Fibroblast of the conjunctiva (primary cell): ENCODE measurements at places on chromosomes 12 and 14.

GRCh38 chr12:29882846-29883245 is 99.1 kb upstream of the TMTC1 start:
- DNase-seq = no peak

GRCh38 chr12:116370886-116371580 is 93.5 kb upstream of the MED13L start:
- DNase-seq = no peak

DNA sequence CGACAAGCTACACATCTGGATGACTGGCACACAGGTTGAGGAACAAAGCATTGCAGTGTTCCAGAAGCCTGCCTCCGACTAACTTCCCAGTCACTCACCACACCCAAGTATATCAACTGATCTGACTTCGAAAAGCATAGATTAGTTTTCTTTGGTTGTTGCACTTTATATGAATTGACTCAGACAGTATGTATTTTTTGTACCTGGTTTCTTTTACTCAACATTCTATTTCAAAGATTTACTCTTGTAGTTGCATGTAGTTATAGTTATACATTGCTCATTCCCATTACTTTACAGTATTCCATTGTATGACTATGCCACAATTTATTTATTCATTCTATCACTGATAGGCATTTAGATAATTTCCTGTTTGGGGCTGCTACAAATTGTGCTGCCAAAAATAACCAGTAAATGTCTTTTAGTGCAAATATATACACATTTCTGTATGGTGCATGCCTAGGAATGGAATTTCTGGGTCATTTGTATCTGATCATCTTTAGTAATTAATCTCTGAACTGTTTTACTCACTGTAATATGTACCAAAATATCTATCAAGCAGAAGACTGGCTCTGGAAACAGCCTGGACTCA is 17.8 kb downstream of the PLCZ1 start:
- no peak for DNase-seq

DNA sequence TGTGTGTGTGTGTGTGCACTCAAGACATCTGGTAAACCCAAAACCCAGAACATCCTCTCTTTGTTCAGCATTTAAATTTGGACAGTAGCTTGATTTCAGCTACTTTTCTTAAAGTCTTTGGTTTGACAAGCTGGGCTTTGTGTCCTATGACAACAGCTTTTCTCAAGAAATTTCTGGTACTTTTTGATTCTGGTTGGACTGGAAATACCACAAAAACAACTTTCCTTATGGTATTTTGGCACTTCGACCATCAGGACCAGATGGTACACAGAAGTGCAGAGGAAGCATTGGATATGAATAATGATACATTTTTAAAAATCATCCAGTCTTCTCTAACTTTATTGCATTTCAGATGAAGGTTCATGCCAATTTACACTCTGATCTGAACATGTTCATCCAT is 286.6 kb upstream of the FLRT2 start:
- DNase-seq = no peak

DNA sequence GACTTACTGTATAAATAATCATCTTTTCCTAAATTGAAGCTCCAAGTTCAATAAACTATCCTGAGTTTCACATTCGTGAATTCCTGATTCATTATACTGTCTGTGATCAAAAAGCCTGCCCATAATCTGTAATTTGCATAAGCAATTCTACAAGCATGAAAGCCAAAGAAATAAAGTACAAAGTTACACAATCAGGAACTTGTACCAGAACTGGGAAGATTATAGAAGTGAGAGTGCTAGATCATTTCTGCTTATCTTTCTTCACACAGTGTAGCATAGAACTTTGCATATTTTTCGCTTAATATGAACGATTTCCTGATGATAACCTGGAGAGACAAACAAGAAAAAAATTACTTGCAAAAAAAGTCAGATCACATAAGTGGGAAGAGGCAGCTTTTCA is 308.2 kb downstream of the C12orf50 start:
- DNase-seq = no peak

DNA sequence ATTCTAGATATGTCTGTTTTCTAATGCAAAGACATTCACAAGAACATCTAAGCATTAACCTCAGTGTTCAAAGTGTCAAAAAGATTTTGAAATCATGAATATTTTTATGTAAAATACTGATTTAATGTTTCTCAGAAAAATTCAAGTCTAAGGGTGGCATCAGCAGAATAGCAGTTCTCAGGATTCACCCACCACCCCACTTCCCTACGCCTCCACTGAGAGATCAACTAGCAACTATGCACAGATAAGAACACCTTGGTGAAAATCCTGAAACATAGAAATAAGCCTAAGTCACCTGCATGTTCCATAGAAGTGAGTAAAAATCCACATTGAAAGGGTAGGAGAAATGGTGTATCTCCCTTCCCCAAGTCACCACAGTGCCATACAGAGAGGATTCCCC is 40.9 kb upstream of the RHOJ start:
- no peak for DNase-seq

DNA sequence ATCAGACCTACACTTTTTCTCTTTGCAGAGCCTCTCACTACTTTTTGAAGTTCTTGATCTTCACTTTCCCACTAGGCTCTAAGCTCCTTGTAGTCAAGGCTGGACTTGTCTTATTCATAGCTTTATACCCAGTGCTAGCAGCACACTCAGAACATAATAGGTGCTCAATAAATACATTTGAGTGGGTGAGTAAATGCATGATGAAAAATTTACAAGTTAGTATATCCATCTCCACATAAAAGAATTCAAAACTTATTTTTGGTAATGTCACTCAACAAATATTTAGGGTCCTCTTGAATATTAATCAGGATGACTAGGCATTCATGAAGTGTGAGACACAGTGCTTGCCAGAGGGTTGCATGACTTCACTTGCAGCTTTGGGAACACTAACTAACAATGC is 52.6 kb downstream of the NRXN3 start:
- no peak for DNase-seq

GRCh38 chr12:3752741-3753486 is at the start of gene CRACR2A:
TSS of gene CRACR2A (minus strand) at chr12:3753109. CDS start at chr12:3696999, 56,110 bp downstream.
- DNase-seq = no peak

GRCh38 chr12:2973566-2973965 is 14.4 kb downstream of the TEAD4 start:
- no peak for DNase-seq

- no peak for DNase-seq
Observed at GRCh38 chr12:52903855-52904508, 894 bp downstream of the KRT8 start.

- DNase-seq = peak; percentile 4
Observed at GRCh38 chr14:78902010-78902623, 731.9 kb downstream of the NRXN3 start.

DNA sequence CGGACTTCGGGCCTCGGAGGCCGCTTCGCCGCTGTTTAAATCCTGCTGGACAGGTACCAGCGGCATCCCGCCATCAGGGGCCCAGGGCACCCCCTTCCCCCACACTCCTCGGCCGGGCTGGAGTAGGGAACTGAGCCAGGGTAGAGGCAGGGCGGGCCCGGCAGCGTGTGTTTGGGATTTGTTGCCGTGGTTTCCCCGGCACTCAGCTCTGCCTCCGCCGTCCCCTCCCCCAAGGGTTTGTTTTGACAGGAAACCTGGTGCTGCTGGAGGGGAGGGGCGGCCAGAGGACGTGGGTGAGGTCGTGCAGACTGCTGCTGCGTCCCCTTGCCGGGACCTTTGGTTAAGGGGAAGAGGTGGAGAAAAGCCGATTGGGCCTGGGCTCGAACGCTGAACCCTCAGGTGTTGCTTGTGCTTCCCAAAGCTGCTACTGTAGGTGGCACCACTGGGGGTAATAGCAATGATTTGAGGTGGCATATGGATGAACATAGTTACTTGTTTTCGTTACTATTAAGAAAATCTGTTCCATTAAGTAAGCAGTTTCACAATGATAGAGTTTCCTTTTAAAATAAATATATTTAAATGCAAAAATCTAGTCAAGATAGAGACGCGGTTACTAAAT is 778 bp downstream of the TCP11L2 start:
- peak; percentile 82 for DNase-seq

GRCh38 chr14:99551034-99551922 is 52.7 kb downstream of the CCDC85C start:
- DNase-seq = no peak

GRCh38 chr14:97280526-97280925 is 483.3 kb downstream of the VRK1 start:
- DNase-seq = no peak

- no peak for DNase-seq
Observed at GRCh38 chr12:68221497-68221896, 4.1 kb downstream of the IL26 start.

- no peak for DNase-seq
Observed at GRCh38 chr14:63867933-63868921, 15.4 kb downstream of the SYNE2 start.
